ENCODE measurements at places on chromosomes 6 and 20.

DNA sequence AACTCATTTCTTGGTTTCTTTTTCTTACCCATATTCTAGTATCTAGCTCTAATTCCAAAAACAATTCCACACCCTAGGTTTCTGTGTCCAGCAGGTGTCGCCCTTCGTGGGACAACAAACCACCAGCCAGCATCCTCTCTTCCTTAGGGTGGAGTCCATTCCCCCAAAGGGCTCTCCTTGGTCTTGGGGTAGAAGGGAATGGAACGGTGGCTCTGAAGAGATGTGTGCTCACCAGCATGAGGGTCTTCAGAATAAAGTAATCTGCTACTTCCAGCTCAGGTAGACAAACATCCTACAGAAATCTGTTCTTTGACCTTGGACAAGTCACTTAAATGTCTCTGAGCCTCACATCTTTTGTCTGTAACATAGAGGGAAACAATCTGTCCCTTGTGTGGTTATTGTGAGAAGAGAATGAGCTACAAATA, 7.2 kb downstream of the HLA-DMB start:
- peak; percentile 64 for DNase-seq

- DNase-seq, result no peak
Observed at GRCh38 chr6:141956868-141957267, 175.9 kb upstream of the GJE1 start.

GRCh38 chr6:156313037-156313436, 464.1 kb upstream of the ARID1B start:
- no peak for DNase-seq

DNA sequence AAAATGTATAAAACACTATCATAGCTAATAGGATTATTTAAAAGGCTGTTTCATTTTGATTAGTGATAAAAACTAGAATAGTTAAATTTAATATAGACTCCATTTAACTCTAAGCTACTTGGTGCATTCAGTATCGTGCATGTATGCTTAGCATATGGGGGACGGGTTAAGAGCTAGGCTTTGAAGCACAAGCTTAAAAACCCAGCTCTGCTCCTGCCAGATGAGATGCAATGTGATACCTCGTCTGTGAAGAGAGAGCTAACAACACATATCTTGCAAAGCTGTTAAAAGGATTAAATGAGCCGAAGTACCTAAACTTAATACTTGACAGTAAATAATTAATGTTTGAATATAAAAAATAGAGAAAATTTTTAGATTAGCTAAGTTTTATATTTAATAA, 42.2 kb downstream of the DTNBP1 start:
- DNase-seq, result no peak

- peak; percentile 13 for DNase-seq
Observed at GRCh38 chr6:136037876-136038460, 186.5 kb downstream of the PDE7B start.

GRCh38 chr6:56734335-56734734, 91.6 kb upstream of the DST start:
- no peak for DNase-seq

GRCh38 chr6:89269252-89269651, 45.8 kb downstream of the GABRR2 start:
- no peak for DNase-seq

GRCh38 chr6:167120583-167120903, 2.4 kb upstream of the CCR6 start:
- DNase-seq, result no peak

DNA sequence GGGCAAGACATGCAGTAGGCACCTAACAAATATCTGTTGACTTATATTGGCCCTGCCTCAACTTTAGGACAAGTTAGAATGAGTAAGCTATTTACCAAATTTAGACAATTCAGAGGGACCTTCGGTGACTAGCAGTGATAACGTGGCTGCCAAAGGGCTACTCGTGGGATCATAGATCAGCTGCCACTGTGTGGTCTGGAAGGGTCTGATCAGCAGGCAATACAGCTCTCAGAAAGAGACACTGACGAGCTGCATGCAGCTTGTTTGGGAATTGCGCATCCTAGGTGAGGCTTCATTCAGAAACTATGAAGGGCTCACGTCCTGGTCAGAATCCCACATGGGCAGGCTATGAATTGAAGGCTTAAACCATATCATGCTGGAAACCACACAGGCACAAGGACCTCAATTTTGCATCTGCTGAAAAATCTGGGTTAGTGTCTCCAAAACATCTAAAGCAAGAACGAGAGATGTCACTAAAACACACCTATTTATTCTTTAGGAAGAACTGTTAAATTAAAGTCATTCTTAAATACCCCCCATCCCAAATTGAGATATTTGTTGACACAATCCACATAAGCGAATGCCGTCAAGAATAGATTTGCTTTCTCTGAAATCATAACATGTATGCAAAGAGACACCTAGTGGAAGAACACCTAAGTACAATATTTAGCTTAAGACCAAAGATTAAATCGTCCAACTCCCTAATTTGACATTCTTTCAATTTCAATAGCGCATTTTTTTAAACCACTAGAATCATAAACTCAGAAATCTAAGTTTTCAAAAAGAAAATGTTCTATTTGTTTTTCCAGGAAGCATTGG, 79.6 kb downstream of the IPCEF1 start:
- peak; percentile 81 for DNase-seq

GRCh38 chr20:24388828-24389380, 80.5 kb upstream of the SYNDIG1 start:
- DNase-seq, result no peak

- DNase-seq, result no peak
Observed at GRCh38 chr6:131736003-131736596, 25.3 kb upstream of the CTAGE9 start.

DNA sequence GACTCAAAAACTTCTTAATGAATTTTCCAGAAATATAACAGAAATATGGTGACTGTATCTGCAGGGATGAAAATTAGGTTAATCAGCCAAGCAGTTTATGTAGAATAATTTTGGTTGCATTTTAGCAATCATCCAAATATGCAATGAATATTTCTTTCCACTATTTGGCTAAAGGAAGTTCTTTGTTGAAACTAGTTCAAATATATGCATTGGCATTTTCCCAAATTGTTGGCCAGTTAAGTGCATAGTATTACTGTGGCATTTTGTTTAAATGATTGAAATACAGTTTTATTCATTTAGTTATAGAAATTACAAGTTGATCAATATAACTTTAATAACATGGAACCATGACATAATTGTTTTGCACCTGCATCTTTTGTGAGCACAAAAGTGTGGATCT, 115.5 kb downstream of the DOK5 start:
- no peak for DNase-seq

DNA sequence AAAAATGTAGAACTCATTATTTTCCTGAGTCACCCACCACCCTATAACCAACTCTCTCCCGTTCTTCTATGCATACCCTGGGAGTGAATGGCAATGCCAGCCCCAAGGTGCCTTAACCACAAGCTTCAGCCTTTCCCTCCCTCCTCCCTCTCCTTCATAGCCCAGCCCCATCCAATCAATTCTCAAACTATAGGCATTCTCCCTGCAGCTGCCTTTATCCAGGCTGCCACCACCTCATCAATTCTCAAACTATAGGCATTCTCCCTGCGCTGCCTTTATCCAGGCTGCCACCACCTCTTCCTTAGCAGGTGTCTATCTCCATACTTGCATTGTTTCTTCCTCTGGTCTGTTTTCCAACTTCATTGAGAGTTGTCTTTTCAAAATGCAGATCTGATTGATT, 77.1 kb downstream of the PLEKHG1 start:
- no peak for DNase-seq

DNA sequence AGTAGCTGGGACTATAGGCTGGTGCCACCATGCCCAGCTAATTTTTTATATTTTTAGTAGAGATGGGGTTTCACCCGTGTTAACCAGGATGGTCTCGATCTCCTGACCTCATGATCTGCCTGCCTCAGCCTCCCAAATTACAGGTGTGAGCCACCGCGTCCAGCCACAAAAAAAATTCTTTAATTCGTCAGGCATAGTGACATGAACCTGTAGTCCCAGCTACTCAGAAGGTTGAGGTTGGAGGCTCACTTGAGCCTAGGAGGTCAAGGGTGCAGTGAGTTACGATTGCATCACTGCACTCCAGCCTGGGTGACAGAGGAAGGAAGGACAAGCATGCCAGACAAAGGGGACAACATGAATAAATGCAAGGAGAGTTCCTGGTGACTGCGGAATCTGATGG, 19.5 kb upstream of the ASXL1 start:
- DNase-seq, result no peak

GRCh38 chr6:148932731-148933130, 185.9 kb downstream of the UST start:
- DNase-seq, result peak; percentile 4

DNA sequence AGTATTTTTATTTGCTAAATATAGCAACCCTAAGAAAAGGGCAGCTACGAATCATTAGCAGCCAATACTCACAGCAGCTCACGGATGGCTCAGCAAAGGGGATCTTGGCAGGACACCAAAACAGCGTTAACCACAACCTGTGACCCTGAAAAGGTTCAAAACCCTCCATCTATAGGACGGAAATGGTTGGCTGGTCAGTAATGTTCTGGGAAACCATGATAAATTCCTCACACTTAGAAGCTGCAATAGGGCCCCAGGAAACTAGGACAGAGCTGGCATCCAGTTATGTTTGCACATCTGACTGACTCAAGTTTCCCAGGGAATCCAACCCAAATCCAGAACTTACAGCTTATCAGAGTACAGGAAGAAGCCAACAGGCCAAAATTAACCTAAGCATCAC, 30.9 kb upstream of the PTPRT start:
- peak; percentile 47 for DNase-seq

DNA sequence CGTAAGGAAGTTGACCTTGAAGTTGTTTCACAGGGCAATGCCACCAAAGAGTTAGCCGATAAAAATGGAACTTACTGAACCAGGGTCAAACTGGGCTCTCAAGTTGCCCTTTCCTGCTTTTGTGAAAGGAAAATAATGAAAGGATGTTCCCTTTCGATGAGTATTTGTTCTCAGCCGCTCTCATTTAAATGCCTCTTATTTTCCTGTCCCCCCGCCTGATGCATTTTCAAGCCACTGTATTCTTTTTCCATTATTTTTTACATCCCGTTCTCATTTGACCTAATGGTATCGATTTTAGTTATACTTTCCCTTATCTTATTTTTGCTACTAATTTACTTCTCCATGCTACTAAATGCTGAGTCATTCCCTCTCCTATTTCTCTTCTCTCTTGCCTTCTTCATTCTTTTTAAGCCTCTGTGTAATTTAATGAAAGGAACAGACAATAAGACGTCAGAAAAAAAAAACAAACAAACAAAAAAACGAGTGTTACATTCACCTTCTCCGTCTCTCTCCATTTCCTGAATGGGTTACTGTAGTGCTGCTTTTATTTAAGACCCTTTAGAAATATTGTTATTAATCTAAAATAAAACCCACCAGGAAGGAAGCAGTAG, 655 bp upstream of the NDUFAF4 start:
- peak; percentile 44 for DNase-seq

DNA sequence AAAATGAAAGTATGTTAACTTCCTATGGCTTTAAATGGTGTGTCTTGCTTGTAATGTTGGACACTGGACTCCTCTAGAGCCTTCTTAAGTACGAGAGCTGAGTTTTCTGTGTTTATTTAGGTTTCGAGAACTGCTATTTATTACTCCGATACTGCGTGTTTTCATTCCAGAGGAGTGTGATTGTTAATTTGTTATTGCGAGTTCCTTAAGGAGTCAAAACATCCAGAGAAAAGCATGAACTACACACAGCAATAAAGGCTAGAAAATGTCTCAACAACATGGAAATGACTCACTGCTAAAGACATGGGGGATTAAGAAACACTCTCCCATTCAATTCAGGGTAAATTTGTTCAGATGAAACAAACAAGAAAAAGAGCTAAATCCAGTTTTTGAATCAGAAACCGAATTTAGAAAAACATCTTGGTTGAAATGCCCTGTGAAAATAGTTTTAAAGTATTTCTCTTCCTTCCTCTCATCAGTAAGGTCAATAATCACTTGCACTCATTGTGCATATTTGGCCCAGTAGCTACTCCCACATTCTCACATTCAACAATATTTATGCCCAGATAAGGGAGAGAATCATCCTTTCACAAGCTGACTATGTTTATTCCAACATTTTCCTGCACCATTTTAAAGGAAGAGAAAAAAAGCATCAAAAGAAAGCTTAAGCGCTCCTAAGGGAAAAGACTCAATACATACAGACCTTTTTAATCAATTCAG, 36.0 kb downstream of the ATXN1 start:
- peak; percentile 98 for DNase-seq

DNA sequence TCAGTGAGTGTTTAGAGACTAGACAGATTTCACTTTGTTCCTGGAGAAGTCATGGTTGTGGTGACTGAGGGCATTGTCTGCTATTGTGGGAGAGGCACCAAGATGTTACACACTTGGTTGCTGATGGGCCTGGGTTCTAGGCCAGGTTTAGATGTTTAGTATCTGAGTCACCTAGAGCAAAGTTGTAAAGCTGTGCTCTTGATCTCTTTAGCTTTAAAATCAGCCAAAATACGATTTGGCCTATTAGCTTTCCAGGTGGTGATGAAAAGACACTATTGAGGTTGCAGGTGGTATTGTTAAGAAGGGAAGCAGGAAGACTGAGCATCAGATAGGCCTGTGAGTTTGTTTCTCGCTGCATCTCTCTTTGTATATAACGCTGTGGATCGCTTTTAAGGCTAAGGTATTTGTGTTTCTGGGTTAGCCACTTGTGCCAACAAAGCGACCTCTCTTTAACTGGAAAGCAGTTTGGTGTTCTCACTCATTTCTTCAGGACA, 48.6 kb downstream of the FOXO3 start:
- peak; percentile 82 for DNase-seq

DNA sequence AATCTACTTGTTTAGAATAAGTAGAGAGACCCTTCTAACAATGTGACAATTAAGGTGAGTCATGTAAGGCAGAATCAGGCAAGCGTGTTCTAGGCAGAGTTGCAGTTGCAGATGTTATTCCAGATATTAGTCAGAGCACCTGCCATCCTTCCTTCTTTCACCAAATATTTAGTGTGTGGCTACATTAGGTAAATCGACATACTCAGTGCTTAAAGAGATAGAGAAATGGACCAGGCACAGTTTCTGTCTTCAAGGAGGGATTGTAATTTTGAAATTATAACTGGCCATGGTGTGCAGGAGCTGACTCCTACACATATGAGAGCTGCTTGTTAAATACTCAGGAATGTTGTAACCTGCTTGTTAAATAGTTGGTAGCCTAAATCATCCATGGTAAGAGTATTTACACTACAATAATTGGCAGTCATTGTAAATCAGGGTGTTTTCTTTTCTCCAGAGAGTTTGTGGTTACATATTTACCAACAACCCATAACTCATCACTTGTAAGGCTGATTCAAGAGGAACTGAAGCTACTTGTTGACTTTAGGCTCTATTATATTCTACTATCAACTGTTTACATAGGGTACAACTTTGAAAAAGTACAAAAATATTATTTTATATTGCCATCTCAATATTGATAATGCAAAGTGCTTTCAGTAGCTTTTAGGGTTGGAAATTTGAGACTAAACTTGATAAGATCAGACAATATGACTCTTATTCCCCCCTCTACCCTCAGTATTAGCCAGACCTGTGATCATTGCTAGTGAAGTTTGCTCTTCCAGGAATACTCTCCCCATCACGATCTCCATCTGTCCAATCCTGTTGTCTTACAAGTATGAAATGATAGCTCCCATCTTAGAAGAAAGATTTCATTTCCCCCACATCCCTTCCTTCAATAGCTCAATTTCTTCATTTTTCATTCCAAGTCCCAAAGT, 607.1 kb downstream of the COL12A1 start:
- DNase-seq, result peak; percentile 40

GRCh38 chr20:25258476-25258805, 10.6 kb downstream of the PYGB start:
- DNase-seq, result no peak

All from renal cortical epithelial cell (primary cell).